HCEC 1CT (cell line): ENCODE measurements at places on chromosomes 6 and 20.
A peak's percentile ranks its signal among the peaks of the same experiment; 100 is the strongest.

DNA sequence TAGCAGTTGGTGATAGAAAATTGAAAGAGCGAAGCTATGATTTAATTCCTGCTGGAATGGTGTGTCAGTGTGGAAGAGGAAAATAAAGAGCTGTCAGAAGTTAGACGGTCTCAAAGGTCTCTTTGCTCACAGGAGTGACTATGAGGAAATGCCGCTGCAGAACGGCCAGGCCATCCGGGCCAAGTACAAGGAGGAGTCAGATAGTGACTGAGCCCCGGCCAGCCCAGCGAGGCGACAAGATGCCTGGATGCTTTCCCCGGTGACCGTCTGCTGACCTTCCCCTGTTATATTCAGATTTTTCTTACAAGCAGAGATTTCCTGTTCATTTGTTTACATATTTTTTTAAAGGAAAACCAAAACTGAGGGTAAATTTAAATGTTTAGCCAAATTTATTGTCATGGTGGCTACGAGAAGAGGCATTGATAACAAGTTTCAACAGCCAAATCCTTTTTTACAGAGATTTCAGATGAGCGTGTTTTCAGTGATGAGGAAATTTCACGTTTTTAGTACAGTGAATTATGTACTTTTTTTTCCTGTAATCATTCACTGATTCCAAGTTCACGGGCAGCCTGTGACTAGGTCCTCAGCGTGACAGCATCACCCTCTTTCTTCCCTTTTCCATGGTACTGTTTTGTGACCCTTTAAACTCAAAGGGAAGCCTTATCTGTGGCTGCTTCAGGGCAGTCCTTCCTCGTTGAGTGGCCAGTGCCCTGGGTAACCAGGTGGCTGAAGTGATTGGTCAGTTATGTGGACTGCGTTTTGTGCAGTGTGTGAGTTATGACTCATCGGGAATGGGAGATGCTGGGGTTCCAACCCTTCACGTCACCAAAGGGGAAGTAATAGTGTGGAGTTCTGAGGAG is 12.6 kb downstream of the DYNLT1 start:
- peak; percentile 89 for DNase-seq

- DNase-seq = no peak
These were observed 8.3 kb downstream of the KIF3B start for GRCh38 chr20:32285621-32286371.

- no peak for DNase-seq
These were observed 87.0 kb downstream of the DHX35 start for GRCh38 chr20:39049148-39049547.

GRCh38 chr6:31945507-31946369 is at the start of gene CFB:
Gene CFB, plus strand, starts transcription at chr6:31946095. Its CDS starts 127 bp downstream, at chr6:31946222.
- DNase-seq = peak; percentile 91

- DNase-seq = no peak
These were observed 49.5 kb downstream of the BCAS1 start for GRCh38 chr20:54020868-54021267.

DNA sequence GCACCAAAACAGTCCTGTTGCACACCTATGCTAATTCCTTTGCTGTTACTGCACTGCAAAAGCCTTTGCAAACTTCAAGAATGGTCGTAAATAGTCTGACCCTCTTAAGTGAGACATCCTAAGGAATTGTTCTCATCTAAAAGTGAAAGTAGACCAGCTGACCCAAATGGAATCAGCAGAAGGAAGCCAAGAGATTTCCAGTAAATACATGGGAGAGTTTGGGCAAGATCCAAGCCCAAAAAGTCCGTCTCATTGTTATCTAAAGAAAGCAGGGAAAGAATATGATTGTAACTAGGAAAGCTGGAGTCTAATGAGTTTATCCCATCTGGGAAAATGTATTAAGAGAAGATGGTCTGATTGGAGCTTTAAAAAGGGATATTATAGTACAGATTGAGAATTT is 43.0 kb upstream of the HIVEP1 start:
- no peak for DNase-seq

DNA sequence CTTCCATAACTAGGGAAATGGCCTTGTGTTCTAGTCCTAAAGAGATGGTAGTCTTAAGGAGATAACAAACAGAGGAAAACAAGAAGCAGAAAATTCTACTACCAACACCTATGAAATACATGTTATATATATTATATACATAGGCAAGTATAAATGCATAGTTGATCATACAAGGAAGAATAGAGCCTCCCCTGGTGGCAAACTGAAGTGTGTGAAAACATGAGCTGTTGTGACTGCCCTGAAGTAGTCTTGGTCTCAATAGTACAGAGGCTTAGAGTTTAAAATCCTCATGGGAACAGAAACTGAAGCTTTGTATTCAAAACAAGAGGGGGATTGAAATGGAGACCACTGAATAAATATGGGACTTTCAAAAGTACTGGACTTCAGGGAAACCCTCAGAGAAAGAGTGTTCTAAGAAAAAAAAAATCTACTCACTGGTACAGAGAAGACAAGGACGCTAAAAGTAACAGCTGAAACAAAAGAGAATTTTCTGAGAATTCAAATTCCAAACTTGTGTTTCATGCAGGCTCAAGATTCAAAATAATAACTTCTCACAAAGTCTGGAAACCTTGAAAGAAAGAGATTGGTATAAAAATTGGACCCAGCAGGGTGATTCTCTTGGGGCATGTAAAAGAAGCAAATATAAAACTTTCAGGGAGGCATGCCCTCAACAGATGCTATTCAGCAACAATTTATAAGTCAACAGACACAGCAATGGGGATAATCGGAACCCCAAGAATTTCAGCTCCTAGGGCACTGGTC is 59.7 kb upstream of the SAMD3 start:
- DNase-seq = peak; percentile 25

DNA sequence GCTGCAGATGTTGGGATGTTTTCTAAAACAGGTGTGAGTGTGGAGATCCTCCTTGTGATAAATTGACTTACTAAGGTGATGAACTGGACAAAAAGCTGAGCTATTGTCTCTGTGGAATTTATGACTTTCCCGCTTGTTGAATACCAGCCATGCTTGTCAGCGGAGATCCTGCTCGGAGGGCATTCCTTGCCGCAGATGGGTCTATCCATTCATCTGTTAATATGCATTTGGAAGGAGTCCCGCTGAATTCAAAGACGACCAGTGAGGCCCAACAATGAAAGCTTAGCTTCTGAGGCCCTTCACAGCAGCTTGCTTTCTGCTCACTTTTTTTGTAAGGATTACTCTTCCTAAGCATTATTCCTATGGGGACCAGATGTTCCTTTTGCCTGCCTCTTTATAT is 124.9 kb downstream of the TIAM2 start:
- DNase-seq = no peak

GRCh38 chr6:119355157-119355556 is 5.6 kb upstream of the MAN1A1 start:
- no peak for DNase-seq

GRCh38 chr6:351867-352289 is 39.7 kb upstream of the IRF4 start:
- no peak for DNase-seq

GRCh38 chr6:168427184-168427583 is 13.8 kb upstream of the SMOC2 start:
- DNase-seq = no peak

DNA sequence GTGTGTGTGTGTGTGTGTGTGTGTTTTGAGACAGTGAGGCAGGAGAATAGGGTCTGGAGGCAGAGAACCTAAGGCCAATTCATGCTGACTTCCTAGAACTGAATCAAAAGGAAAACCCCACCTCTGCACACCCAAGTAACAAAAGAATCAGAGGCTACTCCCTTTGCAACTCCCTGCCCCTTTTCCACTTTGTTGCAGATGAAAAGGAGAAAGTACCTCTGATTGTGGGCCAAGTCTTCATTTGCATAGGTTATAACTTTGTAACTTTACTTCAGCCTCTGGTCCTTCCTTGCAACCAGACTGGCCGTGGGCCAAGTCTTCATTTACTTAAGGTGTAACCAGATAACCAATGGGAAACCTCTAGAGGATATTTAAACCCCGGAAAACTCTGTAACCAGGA is 168.8 kb downstream of the EYA2 start:
- DNase-seq = no peak

DNA sequence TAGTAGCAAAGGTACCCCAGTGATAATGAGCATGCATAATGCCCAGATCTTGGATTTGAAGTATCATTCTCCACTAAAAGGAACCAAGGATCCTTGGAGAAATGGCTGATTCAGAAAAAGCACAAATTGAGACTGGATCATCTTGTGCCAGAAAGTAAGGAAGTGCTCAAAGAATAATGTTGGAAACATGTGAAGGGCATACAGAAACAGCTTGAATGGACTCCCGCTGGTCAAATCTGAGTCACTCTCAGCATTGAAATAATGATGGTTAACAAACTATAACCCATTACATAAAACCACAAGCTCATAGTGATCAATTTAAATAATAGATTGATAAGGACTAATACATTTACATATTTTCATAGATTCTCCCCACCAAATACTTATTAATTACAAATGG is 3.6 kb upstream of the OSTM1 start:
- DNase-seq = no peak

DNA sequence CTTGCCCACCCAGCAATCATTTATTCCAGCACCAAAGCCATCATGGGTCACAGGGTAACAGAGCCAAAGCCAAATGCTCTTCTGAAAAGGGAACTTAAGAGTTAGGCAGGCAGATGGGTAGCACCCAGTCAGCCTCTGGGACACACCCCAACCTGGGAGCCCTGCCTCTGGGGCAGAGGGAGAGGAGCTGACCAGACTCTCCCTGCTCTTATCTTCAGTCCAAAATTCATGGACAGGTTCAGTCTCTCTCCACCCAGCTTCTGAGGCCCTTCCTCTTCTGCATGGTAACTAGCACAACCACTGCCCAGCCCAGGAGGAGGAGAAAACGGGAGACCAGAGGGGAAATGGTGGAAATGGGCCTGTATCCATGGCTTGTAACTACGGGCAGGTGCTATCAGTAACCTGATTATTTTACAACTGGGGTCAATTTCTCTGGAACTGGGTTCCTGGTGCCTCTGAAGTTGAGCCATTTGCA is 105.4 kb downstream of the NOL4L start:
- DNase-seq = no peak

DNA sequence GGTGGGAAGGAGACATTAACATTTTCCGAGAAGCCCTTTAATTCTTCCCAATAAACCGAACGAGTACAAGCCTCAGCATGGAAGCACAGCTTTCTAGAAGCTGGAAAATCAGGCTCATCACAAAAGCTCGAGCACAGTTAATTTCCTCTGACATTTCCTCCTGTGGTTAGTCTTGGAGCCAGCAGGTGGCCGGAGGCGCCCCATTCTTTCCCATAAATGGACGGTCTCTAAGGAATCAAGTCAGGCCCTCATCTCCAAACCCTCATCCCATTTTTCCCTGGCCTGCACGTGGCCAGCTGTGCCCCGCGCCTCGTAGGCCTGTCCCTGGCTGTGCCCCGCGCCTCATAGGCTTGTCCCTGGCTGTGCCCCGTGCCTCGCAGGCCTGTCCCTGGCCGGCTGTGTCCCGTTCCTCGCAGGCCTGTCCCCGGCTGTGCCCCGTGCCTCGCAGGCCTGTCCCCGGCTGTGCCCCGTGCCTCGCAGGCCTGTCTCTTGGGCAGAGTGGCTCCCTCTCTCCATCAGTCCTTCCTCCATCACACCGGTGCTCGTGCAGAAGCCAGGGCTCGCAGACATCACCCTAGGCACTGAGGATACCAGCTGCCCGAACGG is 19.7 kb upstream of the NTSR1 start:
- no peak for DNase-seq

GRCh38 chr20:15387228-15387627 is 1049.8 kb upstream of the FLRT3 start:
- DNase-seq = no peak

GRCh38 chr6:100514660-100515059 is 49.9 kb upstream of the SIM1 start:
- no peak for DNase-seq

GRCh38 chr20:15740046-15740775 is 833.0 kb downstream of the KIF16B start:
- DNase-seq = no peak

- DNase-seq = no peak
These were observed 435 bp downstream of the KIFC1 start for GRCh38 chr6:33391922-33392594.

DNA sequence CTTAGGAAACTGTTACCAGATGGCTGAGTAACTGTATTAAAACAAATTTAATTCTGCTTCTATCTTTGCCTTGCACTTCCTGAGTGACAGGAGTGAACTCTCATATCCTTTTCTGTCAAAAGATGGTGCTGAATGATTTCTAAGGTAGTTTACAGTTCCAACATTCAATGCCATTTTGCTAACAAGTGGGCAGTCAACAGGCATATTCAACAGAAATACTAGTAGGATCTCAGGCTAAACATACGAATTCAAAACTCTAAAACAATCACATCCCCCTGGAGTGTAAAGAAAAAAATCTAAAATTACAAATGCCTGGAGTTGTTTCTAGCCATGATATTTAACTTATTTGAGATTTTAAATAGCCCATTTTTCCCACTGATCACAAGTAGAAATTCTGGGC is 6.7 kb downstream of the PSMB9 start:
- DNase-seq = no peak

GRCh38 chr20:967796-968742 is 34.0 kb downstream of the RSPO4 start:
- DNase-seq = no peak

DNA sequence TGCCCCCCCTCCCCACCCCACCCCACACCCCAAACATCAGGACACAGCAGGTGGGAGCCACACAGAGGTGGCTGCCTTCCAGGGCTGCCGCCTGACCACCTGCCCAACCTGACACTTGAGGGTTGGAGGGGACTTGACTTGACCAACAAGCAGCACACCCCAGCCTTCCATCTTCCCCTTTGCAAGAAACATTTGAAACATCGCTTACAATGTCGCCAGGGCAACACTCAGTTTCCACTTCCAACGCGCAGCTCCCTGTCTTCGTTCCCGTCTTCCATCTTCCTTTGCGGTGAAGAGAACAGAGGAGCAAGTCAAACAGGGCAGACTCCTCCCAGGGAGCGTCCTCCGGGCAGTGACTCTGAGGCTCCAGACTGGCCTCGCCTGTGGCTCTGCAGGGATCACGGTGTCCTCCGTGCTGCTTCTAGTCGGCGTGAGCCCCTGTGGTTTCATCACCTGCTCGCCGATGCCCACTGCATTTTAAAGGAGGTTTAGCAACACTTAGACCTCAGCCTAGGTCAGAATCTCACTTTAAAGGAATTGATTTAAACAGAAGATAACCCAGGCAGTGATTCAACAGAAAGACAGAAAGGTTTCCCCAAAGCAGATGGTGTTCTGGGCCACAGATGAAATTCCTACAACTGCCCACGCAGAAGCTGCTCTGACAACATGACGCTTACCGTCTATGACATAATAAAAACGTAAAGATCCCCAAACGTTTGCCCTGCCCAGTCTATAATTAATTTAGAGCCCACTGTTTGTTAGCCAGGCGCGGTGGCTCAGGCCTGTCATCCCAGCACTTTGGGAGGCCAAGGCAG is 130.8 kb downstream of the TAF4 start:
- no peak for DNase-seq

DNA sequence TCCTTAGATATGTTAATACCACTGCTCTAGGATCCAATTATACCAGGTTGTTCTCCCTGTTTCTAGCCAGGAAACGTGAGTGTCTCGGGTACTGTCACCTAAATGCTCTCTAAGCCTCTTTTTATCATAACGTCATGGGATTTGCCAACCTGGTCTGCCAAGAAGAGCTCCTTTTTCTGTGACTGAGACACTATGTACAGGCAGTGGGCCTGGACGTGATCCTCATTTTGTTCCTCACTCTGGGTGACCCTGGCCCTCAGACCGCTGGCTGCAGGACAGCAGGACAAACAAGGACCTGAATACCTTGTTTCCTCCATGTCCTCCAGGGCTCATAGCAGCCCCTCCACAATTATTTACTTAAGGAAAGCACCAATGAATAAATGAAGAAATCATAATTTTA is 69.1 kb downstream of the CD164 start:
- no peak for DNase-seq
